ENCODE measurements at places on chromosomes 2 and 18. TPM values are rescaled to one million over a fixed set of nuclear protein-coding genes. Genes with fewer than 3 reads are reported as not detected.

ICOS gene
- total RNA-seq, result not detected

DNA sequence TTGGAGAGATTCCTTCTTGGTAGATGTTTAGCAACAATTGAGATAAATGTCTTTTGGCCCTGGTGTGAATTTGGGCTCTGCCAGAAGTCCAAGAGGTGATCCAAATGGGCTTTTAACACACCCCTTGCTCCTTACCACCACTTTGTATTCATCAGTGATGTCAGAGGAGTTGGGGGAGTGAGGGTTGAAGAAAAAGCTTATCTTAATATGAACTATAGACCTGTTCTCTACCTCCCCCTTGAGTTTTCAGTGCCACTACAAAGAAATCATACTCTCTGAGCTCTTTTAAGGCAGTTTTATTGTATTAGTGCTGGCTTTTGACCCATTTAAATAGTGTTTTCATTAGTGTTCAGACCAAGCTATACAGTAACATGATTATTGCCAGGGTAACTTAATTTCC is 229.1 kb downstream of the PHLPP1 start:
- no peak for DNase-seq

NEURL3 gene
- not detected for total RNA-seq

GRCh38 chr2:86315084-86315483 is 22.3 kb downstream of the REEP1 start:
- no peak for DNase-seq

- no peak for DNase-seq
Measured at GRCh38 chr2:156756516-156756915, 320.3 kb downstream of the GPD2 start.

GLI2 gene
- not detected for total RNA-seq

UGT1A6 gene
- total RNA-seq, result not detected

C1QL2 gene
- not detected for total RNA-seq

- peak; percentile 71 for DNase-seq
Measured at GRCh38 chr2:234690569-234691213, 193.8 kb upstream of the ARL4C start.

CDH7 gene
- not detected for total RNA-seq

DNA sequence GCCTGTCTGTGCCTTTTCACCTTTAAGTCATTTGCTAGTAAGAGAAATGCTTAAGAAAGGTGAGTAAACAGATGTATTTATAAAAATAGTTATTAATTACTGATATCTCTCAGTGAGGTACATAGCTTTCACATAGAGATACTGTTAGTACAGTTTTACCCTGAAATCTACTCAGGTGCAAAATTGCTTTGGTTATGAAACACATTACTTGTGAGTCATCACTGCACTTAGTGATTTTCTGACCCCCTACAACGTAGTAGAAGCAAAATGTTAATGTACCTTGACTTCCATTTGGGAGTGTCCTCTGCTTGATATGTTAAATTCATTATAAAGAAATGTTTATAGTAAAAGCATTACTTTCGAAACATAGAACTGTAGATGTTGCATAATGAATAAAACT is 6.5 kb downstream of the GLS start:
- no peak for DNase-seq

DNA sequence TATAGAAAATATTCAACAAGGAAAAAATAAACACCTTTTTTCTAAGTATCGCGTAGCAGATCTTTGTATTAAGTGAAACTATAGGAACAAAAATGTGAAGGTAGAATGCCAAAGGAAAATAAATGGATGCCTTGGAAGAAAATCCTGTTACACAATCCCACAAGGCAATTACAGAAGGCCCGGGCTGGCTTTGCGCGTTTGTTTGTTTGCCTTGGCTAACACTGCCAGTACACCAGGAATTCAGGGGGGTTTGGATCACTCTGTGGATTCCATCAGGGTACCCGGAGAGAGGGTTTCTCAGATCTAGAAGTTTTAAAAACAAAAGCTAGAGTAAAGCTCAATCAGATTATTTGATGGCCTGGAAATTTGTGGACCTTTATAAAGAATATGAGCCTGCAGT is 478.3 kb downstream of the FBXO15 start:
- no peak for DNase-seq

DNA sequence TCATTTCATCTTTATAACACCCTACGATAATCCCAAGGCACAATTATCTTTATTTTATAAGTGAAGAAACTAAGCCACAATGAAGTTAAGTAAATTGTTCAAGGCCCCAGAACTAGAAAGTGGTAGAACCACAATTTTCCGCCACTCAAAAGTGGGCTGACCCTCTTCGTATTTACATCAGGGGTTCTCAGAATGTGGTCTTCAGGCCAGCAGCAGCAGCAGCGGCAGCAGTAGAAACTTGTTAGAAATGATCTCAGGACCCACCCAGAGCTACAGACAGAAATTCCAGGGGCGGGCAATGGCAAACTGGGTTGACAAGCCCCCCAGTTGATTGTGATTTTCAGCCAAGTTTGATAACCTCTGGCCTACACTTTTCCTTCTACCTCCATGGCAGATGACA is 62.8 kb downstream of the LBH start:
- no peak for DNase-seq

- no peak for DNase-seq
Measured at GRCh38 chr2:133253793-133254192, 314.5 kb downstream of the NCKAP5 start.

DNA sequence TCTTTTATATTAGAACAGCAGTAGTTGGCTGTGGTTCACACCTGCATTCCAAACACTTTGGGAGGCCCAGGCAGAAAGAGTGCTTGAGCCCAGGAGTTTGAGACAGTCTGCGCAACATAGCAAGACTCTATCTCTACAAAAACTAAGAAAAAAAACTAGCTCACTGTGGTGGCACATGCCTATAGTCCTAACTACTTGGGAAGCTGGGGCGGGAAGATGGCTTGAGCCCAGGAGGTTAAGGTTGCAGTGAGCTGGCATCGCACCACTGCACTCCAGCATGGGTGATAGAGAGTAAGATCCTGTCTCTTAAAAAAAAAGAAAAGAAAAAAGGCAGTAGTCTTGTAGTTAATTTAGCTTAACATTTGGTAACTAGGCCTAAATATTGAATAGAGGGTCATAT is 136.6 kb downstream of the AGPS start:
- DNase-seq, result no peak

DNA sequence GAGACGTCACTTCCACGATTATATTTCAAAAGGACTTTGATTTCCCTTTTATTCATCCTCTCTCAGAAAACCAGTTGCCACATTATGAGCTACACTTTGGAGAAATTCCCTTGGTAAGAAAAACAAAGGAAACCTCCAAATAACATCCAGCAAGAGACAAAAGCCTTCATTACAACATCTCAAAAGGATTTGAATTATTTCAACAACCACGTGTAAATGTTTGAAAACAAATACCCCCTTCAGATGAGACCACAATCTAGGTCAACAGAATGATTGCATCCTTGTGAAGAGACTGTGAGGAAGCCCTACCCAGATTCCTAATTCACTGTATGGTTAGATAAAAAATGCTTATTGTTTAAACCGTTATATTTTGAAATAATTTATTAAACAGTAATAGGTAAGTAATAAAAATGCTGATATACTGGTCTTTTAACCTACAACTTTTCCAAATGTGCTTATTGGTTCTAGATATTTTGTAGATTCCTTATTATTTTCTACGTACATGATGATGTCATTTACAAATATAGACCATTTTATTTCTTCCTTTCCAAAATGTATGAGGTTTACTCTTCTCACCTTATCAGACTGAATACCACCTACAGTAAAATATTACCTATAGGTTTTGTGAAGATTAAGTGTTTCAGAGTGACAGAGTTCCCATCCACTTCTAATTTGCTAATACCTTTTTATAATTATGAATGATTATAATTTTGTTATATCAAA is 922.7 kb upstream of the CHAC2 start:
- DNase-seq, result no peak

- no peak for DNase-seq
Measured at GRCh38 chr2:69955029-69955428, 6.4 kb downstream of the ASPRV1 start.

EMILIN2 gene
- 11.8 TPM for total RNA-seq

DNA sequence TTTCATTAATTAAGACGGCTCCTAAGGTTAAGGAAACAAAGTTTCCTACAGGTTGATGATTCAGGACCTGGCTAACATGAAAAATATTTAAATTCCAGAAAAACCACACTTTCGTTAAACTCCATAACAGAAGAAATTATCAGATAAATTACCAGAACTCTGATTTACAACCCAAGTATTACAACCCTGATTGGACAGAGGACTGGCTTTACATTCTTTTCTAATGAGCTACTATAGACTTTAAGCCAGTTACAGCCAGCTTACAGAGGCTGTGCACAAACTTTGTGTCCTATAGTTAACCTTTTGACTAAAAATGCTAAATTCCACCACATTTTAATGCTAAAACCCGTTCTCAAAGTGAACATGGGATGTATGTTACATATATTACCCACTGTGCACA is 458.6 kb downstream of the KCNJ3 start:
- no peak for DNase-seq

NRP2 gene
- 82.0 TPM for total RNA-seq

GRCh38 chr2:46852598-46852997 is 63.0 kb downstream of the MCFD2 start:
- no peak for DNase-seq

TRPM8 gene
- total RNA-seq, result not detected

GRCh38 chr2:25726522-25726921 is 53.1 kb upstream of the DTNB start:
- no peak for DNase-seq

DNA sequence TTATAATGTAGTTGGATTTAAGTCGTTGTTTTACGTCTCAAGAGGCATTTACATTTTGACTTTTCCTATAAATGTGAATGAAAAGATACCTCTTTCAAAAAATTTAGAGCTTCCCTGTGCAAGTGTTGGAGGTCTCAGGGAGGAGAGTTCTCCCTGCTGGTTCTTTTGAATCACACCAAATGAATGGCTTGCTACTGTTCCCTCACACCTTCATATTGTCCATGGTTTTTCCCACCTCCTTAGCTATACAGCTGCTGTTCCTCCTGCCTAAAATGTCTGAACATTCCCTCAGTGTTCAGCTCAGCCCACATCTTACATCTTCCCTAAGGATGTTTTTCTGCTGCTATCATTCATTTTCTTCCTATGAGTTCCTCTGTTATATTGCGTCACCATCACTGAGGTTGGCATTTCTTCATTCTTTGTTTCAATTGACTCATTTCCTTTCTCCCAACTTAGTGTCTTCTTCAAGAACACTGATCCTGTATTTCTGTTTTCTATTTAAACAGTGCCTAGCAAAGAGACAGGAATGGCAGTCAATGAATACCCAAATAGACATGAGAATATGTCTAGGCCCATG is 46.0 kb downstream of the COX7A2L start:
- DNase-seq, result peak; percentile 27

GRCh38 chr2:240136671-240137292 is 677 bp upstream of the COPS9 start:
- no peak for DNase-seq

- no peak for DNase-seq
Measured at GRCh38 chr2:216183462-216183861, 74.3 kb downstream of the XRCC5 start.

DNA sequence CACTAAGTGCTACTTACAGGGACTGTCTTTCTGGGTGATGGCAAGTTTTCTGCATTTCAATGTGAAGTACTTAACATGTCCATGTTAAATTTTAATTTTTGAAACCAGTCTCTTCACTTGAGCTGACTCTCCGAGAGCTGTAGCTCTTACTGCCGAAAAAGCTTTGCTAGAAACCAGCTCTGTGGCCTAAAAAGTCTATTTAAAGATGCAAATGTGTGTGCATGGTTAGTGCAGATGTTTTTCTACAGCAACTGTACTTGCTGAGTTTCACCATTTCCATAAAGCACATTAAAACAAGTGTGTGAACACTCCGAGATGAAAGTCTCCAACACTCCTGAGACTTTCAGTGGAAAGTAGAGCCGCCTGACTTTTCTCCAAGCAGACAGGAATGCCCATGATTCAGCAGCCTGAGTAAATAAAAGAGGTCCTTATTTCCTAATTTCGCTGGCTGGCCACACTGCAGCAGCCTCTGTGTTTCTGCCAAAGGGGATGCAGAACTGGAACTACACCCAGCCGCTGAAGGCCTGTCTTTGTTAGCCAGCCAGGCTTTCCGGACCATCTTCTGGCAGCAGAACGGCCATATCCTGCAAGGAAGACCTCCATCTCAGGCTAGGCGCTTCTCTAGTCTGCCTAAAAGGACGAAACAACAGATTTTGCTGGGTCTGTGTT is 121.2 kb downstream of the ZNF521 start:
- peak; percentile 89 for DNase-seq

DNA sequence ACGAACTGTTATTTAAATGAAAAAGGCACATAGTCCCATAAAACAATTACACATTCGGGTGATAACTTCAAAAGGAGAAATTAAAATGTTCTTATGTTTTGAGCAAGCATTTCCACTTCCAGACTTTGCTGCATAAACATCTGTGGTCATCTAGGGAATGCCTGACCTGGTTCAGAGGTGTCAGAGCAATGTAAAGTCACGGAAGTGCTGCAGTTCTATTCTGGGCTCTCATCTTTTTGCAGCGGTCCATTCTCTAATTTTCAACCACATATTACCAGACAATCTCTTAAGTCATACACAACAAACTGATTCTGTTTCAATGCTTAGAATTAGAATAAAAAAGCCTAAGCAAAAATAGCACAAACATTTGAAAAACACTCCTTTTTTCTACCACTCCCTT is 22.0 kb upstream of the PTH2R start:
- no peak for DNase-seq

DNA sequence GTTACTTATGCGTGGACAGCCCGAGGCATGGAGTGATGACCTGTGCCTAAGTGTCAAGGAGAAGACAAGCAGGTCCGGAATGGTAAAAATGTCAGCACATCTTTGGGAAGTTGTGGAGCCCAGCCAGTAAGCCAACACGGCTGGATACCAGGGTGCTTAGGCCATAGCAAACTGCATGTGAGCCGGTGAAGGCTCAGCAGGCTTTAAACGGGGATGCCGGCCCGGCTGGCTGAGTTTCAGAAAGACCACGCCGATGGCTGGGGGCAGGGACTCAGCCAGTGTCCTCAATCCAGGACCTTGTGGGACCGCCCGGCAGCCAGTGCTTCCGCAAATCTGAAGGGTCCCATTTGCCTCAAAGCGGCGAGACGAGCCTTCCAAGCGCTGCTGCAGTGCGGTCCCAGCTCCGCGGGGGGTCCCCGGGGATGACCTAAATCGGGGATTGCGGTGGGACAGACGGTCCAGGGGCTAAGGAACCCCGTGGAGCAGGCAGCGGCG is 946 bp upstream of the AGAP1 start:
- DNase-seq, result no peak

GRCh38 chr18:23573626-23574431 is 12.5 kb downstream of the NPC1 start:
- no peak for DNase-seq

RESP18 gene
- total RNA-seq, result not detected

- no peak for DNase-seq
Measured at GRCh38 chr2:172462849-172463381, 35.5 kb downstream of the ITGA6 start.

DNA sequence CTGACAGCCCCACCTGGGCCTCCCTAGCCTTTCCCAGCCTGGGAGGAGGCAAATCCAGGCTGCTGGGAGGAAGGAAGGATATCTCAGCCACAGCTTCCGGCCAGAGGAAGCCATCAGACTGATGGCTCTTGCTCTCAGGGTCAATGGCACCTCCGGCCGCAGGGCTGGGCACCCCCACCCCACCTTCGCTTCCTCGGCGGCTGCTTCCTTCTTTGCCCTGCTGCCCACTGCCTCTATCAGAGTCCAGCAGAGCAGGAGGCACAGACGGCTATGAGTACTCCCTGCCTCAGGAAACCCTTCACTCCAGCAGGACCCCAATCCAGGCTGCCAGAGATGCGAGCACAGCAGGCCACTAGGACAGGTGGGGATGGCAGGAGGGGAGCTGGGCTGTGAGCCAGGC is 3.3 kb downstream of the SEMA4C start:
- DNase-seq, result no peak

GRCh38 chr2:239902749-239903201 is 122.4 kb downstream of the NDUFA10 start:
- no peak for DNase-seq
